ENCODE measurements at places on chromosomes 16 and 17. TPM values are rescaled to one million over a fixed set of nuclear protein-coding genes. Genes with fewer than 3 reads are reported as not detected.
A peak's percentile ranks its signal among the peaks of the same experiment; 100 is the strongest.

GRCh38 chr17:76672270-76672851, 28.8 kb upstream of the ST6GALNAC1 start:
- no peak for DNase-seq

DNA sequence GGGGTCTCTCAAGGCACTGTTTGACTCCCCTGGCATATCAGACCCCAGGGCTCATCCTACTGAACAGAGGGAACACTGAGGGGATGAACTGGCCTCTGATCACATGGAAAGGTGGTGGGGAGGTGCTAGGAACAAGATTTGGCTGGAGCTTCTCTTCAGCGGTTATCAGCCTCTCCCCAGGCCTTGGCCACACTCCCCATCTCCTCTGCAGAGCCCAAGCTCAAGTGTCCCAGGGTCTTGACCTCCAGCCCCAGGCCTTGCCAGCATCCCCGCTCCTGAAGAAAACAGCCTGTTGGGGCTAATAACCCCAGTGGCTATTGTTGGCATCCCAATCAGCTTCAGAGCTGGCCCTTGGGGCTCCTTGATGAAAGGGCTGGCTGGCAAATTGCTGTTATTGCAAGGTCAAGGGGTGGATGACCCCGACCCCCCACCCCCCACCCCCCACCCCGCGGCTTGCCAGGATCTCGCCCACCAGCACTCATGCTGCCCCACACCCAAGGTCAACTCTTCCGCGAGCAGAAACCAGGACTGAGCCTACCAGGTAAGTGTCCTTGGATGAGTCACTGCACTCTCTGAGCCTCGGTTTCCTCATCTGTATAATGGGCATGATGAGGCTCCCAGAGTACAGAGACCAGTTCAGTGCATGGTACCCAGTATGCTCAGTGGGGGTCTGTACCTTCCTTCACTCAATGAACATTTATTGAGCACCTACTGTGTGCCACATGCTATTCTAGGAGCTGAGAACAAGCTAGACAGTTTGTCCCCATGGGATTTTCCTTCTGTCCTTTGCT, 18.8 kb upstream of the FAM83G start:
- DNase-seq, result no peak

DNA sequence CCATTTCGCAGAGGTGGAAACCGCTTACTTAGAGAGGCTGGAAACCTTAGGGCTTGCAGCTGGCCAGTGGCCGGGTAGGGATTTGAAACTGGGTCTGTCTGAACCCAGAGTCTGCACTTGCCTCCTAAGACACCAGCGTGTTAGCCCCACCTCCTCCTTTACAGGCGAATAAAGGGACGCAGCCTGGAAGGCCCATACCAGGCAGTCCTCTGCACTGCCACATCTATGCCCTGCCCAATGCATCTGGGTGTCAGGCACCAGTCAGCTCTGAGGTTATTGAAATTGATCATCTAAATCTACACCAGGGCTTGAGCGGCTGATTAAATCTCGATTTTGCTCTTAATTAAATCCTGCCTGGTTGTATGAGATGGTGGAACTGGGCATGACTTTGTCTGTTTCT, 19.9 kb upstream of the NAGS start:
- no peak for DNase-seq

DNA sequence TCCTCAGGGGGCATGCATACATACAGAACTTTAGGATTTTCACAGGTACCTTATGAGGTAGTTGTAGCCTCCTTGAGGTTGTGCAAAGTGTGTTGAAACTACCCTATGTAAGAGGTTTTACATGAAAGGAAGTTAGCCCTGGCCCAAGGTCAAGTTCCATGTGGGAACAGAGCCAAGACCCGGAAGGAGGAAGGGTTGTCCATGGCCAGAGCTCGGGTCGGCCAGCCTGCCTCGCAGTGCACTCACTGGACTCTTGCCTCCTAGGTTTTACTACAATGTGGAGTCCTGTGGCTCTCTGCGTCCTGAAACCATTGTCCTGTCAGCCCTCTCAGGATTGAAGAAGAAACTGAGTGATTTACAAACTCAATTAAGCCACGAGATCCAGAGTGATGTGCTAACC, 8.2 kb downstream of the POLR2C start:
- no peak for DNase-seq

GRCh38 chr17:6596941-6597340, 40.6 kb upstream of the PITPNM3 start:
- DNase-seq, result no peak

- no peak for DNase-seq
Observed at GRCh38 chr17:81323411-81323868, 28.3 kb upstream of the SLC38A10 start.

DNA sequence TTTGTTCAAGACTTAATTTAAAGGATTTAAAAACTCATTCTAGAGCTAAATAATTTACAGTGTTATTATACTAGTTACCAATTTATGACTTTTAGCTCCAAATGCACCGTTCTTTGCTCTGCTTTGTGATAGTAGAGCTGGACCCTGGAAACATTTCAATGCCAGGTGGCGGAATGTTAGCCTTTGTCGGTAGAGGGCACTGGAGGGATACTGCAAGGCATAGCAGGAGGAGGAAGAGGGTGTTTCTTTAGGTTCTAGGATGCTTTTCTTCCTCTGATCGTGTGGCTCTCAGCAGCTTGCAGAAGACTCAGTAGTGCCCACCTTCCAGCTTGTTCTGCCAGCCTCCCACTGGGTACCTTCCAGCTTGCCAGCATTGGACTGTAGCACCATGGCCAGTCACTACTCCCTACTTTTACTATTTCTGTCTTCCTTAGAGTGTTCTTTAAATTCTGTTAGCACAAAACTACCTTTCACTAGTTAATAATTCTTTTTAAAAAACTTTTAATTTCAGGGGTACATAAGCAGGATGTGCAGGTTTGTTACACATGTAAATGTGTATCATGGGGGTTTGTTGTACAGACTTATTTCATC, 325.3 kb downstream of the UTP18 start:
- DNase-seq, result no peak

GRCh38 chr17:27613433-27613832, 17.6 kb upstream of the LGALS9 start:
- no peak for DNase-seq

- DNase-seq, result no peak
Observed at GRCh38 chr17:3049705-3050295, 13.6 kb downstream of the OR1D5 start.

- DNase-seq, result peak; percentile 10
Observed at GRCh38 chr17:57045868-57046704, 39.0 kb upstream of the AKAP1 start.

DNA sequence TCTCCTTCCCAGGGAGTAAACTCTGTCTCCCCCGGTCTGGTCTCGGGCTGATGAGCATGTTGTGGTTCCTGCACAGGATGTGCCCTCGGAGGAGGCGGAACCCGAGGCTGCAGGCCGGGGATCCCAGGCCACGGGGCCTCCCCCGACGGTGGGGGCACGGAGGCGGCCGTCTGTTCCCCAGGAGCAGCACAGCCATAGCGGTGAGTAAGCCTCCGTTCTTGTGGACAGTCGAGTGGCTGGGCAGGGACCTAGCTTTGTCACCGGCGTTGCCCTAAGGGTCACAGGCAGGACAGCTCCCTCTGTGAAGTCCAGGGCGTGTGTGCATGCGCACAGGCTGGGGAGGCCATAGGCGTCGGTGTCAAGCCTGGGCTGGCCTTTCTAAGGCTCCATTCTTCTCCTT, 3.5 kb downstream of the ZNF213 start:
- DNase-seq, result no peak

MPV17L gene
- not detected for polyA plus RNA-seq

SEPTIN1 gene
- 221 TPM for polyA plus RNA-seq

NKD1 gene
- 0.36 TPM for polyA plus RNA-seq

TP53 gene
- 32.5 TPM for polyA plus RNA-seq

Measured in naive thymus-derived CD4-positive, alpha-beta T cell (primary cell).